Neural progenitor cell (in vitro differentiated cells): ENCODE measurements at places on chromosomes 16 and 17. TPM values are rescaled to one million over a fixed set of nuclear protein-coding genes. Genes with fewer than 3 reads are reported as not detected.

DNA sequence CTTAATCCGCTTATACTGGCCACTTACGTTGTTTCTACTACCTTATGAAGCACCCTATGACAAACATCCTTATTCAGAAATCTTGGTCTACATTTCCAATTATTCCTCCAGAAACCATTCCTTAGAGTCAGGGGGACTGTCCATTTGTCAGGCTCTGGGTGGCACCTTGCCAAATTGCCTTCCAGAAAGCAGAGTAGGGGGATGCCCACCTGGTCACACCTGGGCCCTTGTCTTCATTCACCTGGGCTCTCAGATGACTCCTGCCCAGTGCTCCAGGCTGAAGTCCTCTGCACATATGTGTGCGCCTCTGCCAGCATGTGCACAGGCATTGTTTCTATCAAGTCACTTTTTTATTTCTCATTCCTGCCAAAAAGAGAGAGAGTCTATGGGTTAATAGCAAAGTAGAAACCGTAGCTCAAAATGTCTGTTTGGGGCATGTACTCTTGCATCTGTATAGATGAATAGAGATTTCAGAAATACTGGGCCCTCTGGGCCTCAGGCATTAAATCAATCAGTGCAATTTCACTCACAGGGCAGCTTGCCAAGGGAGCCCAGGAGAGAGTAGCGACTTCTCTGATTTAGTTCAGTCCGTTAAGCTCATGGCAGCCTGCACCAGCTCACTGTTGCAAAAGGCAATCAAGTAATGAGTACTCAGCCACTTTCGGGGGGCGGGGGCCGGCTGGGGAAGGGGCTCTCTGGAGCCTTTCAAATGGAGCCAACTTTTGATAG lies 104.7 kb downstream of the SOCS1 start:
- no peak for DNase-seq

GRCh38 chr16:21982108-21982507 lies 18.8 kb downstream of the PDZD9 start:
- no peak for DNase-seq

GRCh38 chr17:63919311-63919723 lies 678 bp upstream of the GH1 start:
- peak; percentile 75 for DNase-seq

- no peak for DNase-seq
These were observed 169.1 kb downstream of the WSCD1 start for GRCh38 chr17:6239241-6239798.

GRCh38 chr17:32504166-32504990 lies 17.6 kb downstream of the CDK5R1 start:
- DNase-seq = no peak

Gene MLYCD
- 2.5 and 3.3 TPM in 2 replicates for total RNA-seq

DNA sequence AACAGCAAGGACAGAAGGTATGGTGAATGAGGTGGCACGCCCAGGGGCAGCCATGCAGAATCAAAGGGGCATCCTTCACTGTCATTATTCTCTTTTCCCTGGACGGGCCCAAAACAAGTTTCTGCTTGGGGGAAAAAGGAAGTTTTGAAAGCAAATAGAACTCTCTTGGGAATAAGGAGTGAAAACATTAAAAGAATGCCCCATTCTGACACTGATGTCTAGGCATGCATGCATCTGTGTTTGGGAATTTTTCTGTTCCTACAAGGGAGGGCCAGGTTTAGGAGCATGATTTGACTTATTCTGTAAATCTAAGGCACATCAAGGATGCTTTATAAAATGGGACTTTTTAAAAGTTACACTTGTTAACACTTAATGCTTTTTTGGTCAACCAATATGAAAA lies 34.3 kb upstream of the SLC12A3 start:
- DNase-seq = no peak

DNA sequence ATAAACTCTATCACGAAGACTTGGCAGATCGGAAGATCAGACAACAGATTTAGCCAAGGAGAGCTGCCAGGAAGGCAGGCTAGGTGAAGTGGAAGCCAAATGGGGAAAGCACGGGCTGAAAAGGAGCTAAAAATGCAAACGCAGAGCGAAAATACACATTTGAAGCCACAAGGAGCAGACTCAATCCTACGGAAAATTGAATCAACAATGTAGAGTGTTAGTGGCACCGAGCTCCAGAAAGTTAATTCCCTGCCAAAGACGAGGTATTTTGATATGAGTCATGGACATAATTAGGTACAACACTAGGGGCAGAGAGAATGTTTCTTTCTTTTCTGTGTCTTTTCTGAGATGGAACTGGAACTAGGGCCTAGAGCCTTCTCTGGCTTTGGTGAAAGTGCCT lies 20.7 kb downstream of the GSG1L start:
- no peak for DNase-seq

DNA sequence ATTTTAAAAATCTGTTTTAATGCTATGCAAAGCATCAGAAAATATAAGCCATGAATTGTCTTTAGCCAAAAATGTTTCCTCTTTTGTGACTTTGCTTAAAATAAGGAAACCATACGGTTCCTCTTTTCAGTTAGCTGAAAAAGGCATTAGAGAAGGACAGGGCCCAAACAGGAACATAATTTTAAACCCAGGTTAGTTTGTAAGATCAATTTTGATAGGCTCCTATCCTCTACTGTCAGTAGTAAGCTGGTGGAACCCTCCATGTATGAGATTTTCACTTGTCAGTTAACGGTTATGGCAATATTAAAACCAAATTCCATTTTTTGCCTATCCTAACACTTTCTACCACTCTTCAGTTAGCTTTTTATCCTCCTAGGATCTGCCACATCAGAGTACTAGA lies 4.3 kb downstream of the EVI2B start:
- no peak for DNase-seq

DNA sequence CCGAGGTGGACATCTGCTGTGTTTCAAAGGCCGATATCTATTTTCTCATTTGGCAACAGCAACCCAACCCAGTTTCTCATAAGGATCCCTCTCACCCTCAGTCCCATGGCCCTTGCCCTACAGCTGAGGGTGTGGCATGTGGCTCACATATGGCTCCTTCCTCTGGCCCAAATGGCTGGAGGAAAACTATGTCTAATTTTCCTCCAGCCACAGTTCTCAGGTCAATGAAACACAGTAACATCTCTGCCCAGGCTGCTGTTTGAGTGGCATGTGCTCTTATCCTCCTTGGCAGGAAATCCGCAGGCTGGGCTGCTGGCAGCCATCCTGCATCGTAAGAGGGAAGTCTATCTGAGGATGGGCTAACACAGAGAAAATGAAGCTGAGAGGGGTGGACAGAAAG lies 24.1 kb downstream of the SERPINF1 start:
- DNase-seq = no peak

- no peak for DNase-seq
These were observed 63.2 kb downstream of the RPH3AL start for GRCh38 chr17:289409-289808.

DNA sequence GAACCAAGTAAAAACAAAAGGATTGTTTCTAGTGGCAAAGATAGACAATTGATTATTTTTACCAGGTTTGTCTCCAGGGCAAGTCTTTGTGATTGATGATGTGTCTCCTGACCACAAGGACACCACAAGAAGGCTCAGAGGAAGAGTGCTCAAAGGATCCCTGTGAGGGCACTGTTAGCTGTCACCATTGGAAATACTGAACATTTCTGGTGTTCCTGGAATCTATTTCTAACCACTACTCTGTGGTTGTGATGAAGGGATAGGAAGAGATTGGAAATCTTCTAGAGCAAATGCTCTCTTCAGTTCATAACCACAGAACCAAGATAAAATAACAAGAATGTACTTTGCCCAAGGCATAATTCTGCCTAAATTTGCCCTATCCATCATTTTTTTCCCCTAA lies 15.3 kb downstream of the RNF43 start:
- no peak for DNase-seq

Gene ZNRF1
- 9.3 and 26.3 TPM in 2 replicates for total RNA-seq

GRCh38 chr16:63363738-63364137 lies 1327.5 kb upstream of the CDH8 start:
- DNase-seq = no peak

GRCh38 chr17:58329810-58330537 lies 1.4 kb upstream of the TSPOAP1 start:
- no peak for DNase-seq

Gene LGALS9B
- total RNA-seq = not detected in 2 replicates

DNA sequence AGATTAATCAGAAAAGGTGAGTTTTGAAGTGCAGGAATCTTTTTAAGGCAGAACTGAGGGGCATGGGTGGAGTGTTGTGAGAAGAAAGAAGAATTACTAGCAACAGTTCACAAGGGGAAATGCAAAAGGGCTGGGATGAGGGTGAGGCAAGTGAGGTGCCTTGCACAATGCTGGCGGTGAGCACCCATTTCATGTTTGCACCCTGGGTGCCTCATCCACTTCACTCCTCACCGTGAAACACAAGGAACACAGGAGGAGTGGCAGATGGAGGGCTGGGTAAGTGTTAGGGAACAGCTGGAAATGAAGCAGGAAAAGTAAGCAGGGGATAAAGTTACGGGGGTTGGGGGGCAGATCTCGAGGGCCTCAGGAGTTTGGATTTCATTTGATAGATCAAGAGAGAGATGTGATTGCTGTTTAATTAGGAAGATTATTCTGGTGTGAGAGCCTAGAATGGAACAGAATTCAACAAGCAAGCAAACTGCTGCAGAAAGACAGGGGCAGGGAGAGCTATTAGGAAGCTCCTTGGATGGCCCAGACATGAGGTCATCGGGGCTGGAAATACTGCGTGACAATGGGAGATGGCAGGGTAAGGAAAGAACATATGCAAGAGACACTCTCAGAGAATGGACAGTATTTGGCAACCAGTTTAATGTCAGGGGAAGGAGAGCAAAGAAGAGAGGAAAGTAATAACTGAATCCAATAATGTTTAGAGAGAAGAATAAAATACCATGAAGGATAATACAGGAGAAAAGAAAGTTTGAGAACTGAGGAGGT lies 8.3 kb upstream of the HEATR6 start:
- DNase-seq = no peak

Gene ALG1
- 6.1 and 12.5 TPM in 2 replicates for total RNA-seq

DNA sequence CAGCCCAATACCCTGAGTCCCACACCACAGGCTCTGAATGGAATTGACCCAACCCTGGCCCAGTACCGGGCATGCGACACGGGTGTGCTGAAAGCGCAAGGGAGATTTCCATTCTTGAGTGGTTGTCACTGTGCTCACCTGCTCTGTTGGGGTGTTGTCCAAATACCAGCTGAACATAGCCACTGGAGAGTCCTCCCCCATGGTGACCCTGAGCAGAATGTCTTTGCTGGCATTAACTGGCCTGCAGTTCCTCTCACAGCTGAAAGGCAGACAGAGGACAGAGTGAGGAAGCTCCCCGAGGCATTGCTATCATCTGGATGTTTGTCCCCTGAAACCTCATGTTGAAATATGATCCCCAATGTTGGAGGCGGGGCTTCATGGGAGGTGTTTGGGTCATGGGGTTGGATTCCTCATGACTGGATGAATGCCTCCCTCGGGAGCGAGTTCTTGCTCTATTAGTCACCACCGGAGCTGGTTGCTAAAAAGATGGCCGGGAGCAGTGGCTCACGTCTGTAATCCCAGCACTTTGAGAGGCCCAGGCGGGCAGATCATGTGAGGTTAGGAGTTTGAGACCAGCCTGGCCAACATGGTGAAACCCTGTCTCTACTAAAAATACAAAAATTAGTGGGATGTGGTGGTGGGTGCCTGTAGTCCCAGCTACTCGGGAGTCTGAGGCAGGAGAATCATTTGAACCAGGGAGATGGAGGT lies 57.3 kb upstream of the BCO1 start:
- peak; percentile 88 for DNase-seq

- DNase-seq = no peak
These were observed 160.4 kb downstream of the ABCC12 start for GRCh38 chr16:47995354-47995753.

DNA sequence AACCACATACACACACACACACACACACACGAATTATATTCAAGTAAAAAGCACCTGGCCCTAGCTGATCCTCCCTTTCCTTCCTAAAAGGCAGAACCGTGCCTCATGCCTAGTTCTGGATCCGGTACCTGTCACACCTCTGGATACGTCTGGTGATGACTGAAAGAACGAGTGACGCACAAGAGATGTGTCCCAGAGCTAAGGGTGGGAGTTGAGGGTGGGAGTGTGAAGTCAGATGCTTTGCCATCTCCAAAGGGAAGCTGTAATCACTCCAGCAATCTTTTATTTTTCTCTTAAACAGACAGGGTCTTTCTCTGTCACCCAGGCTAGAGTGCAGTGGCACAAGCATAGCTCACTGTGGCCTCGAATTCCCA lies 26.5 kb upstream of the GSG1L start:
- DNase-seq = no peak

GRCh38 chr17:79077587-79077986 lies 3.0 kb downstream of the ENGASE start:
- no peak for DNase-seq

- no peak for DNase-seq
These were observed 4.1 kb downstream of the CACNB1 start for GRCh38 chr17:39193346-39193745.

Gene KRTAP2-2
- total RNA-seq = not detected in 2 replicates

GRCh38 chr16:2178321-2179106 lies 17.9 kb downstream of the CASKIN1 start:
- peak; percentile 76 for DNase-seq

GRCh38 chr17:1729966-1730325 lies 5.4 kb downstream of the WDR81 start:
- no peak for DNase-seq

GRCh38 chr17:15483431-15483830 lies 16.0 kb upstream of the CDRT4 start:
- DNase-seq = no peak

Gene SULT1A3
- total RNA-seq = 6.2 and 8.5 TPM in 2 replicates

- DNase-seq = peak; percentile 87
These were observed at the start of gene PEX12 for GRCh38 chr17:35578197-35578928. Gene PEX12, minus strand, starts transcription at chr17:35578571. Its CDS starts 550 bp downstream, at chr17:35578021.

Gene HOXB9
- not detected in 2 replicates for total RNA-seq

DNA sequence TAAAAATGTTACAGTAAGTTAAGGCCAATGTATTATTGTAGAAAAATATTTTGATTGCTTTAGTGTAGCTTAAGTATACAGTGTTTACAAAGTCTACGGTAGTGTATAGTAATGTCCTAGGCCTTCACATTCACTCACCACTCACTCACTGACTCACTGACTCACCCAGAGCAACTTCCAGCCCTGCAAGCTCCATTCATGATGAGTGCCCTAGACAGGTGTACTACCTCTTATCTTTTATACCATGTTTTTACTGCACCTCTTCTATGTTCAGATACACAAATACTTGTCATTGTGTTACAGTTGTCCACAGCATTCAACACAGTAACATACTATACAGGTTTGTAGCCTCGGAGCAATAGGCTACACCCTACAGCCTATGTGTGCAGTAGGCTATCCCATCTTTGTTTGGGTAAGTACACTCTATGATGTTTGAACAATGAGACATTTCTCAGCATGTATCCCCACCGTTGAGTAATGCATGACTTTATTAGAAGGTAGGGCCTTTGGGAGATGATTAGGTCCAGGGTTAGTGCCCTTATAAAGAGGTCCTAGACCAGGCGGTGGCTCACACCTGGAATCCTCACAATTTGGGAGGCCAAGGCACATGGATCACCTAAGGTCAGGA lies 117.8 kb downstream of the SLC39A11 start:
- no peak for DNase-seq

Gene EFCAB13
- total RNA-seq = 1.1 and 2.7 TPM in 2 replicates
